HFF-Myc (cell line): ENCODE measurements at places on chromosomes 3 and 15.

DNA sequence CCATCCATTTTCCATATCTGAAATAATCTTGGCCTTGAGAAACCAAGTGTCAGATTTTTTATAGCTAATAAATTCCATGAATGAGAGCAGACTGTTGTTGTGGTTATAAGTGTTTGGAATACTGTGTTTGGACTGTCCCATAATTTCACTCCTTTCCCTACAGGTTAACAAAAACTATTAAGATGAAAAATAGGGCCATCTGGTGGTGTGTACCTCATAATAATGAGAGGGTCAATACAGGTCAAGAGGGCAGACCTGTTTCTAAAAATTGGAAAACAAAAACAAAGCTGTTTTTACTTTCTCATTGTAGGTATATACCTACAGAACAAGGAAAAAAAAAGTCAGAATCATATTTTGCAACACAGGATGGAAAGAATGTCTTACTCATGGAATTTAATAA lies 553.8 kb upstream of the SGO1 start:
- DNase-seq: no peak

DNA sequence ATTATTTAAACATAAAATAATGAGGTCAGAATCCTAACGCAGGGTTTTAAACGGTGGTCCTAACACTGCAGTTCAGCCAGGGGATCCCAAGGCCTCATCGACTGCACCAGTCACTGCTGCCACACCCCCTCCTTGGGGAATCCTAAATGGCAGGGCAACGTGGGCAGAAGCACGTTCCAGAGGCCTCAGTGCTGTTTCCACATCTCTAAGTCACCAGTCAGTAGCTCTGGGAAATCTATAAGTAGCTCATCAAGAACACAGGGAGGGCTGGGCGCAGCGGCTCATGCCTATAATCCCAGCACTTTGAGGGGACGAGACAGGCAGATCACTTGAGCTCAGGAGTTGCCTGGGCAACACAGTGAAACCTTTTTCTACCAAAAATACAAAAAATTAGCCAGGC lies 47.5 kb downstream of the PRTG start:
- no peak for DNase-seq

GRCh38 chr3:134374105-134374790 lies at the start of gene AMOTL2:
Gene AMOTL2 (minus strand): TSS chr3:134374447. CDS start chr3:134371433, 3,014 bp downstream.
- peak; percentile 89 for DNase-seq

- no peak for DNase-seq
Observed at GRCh38 chr15:45842151-45842550, 207.3 kb downstream of the SQOR start.

- peak; percentile 22 for DNase-seq
Observed at GRCh38 chr15:33068007-33068481, 126.5 kb downstream of the FMN1 start.

DNA sequence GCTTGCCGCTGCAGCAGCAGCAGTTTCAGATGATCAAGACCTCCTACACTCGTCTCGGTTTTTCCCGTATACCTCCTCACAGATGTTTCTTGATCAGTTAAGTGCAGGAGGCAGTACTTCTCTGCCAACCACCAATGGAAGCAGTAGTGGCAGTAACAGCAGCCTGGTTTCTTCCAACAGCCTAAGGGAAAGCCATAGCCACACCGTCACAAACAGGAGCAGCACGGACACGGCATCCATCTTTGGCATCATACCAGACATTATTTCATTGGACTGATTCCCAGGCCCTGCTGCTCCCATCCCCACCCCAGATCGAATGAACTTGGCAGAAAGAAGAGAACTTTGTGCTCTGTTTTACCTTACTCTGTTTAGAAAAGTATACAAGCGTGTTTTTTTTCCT lies 17.6 kb downstream of the CALML4 start:
- DNase-seq: peak; percentile 77

- no peak for DNase-seq
Observed at GRCh38 chr3:25292595-25292994, 135.5 kb upstream of the RARB start.

DNA sequence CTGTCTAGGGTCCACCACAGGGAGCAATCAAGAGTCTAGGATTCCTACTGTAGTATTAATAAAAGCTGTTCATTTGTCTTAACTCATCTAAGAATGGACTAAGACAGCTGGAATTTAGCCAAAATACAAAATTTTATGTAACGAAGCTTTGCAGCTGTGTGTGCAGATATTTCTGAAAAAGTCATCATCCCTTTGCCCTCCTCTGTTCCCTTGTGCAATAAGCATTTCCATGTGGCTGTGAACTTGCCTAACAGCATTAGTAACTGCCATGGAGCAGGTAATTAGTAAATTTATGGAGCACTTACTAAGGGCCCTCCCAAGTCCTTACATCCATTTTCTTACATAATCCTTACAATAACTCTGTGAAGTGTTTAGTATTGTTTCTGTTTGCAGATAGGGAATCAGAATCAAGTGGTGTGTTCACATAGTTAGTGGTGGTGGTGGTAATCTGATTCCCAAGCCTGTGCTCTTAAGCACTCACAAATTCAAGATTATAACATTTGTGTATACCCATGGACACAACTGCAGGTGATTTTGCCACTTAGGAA lies 114.5 kb downstream of the RARB start:
- no peak for DNase-seq

DNA sequence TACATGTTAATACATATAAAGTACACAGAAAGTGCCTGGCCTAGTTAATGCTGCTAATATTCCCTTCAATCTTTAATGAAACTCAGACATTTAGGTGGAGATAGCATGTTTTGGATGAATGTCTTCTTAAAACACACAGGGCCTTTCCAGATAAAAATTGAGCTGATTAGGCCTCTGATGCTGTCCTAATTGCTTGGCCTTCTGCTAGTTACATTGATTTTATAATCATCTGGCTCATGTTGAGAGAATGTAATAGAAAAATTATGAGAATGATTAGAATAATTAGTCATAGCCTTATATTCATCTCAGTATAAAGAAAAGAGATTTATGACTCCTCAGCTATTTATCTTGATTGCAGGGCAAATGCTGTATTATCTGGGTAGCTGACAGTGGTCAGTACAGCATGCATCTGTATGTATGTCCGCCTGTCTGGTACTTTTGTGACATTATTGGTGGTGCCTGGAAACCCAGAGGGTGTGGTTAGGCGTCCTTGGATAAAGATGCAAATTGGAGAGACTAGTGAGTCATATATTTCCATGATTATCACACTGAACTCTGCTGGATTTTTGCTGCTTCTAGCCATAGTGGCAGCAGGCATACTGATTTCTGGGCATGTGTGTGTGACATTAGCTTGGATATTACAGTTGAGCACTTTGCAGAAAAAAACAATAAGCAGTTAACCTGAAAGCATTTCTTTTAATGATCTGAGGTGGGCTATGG lies 120.8 kb downstream of the FEZF2 start:
- peak; percentile 2 for DNase-seq

DNA sequence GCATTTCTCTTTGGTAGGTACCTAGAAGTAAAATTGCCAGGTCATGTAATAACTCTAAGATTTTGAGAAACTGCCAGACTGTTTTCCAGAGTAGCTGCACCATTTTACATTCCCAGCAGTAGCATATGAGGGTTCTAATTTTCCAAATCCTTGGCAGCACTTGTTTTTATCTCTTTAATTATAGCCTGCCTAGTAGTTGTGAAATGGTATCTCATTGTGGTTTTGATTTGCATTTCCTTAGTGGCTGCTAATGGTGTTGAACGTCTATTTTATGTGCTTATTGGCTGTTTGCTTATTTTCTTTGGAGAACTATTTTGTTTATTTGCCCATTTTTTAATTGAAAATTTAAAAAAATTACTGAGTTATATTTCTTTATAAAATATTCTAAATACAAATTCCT lies 117.9 kb downstream of the TCF12 start:
- DNase-seq: no peak

GRCh38 chr3:8538913-8539312 lies 37.3 kb downstream of the LMCD1 start:
- no peak for DNase-seq

DNA sequence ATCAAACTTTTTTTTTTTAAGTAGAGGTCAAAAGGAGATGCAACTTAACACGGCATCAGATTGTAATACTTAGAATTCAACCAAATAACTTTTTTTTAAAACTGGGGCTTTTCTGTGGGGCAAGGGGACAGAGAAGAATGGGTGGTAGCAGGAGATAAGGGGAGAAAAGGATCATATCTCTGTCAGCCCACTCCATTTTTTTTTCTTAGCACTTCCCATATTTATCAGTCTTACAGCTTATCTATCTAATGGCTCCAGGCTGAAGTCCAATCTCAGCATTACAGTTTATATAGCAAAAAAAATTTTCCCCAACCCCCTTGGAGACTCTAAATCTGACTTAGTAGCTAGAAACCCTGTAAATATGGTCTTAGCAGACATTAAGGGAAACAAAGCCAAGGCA lies 69.3 kb downstream of the PIK3R4 start:
- DNase-seq: no peak

DNA sequence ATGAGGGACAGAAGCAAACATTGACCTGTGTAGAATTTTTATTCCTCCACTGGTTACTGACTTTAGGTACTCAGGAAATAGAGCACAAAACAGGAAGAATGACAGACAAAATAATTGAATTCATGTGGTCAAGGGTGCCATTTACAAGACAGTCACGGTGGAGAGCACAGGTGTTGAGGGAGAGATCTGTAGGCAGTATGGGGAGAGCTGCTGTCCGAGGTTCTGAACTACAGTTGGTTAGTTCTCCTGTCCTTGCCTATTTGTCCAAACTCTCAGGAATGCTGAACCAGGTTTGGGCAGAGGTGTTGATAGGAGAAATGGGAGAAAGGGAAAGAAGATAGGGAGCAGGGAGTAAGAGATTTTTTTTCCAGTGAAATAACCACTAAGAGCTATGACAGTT lies 178.5 kb upstream of the ZBTB20 start:
- DNase-seq: peak; percentile 71

DNA sequence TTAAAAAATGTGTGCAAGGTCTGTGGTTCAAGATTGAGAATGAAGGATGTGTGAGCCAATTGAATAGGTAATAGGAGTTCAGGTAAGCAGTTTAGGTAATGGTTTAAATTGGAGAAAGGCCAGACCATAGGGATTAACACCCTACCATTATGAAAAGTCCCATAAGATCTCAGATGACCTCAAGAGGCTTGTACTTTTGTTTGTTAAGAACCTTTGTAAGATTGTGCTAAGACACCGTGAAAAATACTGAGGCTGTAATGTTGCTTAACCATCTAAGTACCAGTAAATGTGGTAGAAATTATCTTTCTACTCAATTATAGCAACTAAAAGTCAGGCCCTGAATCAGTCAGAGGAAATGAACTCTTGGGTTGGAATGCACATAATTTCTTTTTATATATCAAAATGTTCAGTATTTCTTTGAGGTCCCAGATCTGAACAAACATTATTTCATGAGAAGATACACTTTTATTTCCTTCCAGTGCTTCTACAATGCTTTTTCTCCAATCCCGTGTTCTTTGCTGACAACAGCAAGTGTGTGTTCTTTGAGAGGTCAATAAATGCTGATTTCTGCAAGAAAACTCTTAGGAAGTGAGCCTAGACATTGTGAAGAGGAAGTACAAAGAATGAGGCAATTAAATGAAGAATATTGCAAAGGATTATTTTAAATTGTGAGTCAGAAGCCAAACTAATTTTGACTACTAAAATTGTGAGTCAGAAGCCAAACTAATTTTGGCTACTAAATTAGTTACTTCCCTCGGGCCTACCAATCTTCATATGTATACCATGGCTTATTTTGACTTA lies 66.4 kb downstream of the TCF12 start:
- DNase-seq: no peak

- no peak for DNase-seq
Observed at GRCh38 chr15:71254491-71254890, 139.2 kb downstream of the THSD4 start.

- no peak for DNase-seq
Observed at GRCh38 chr3:55205990-55206389, 278.1 kb upstream of the LRTM1 start.
